ENCODE measurements at places on chromosomes 6 and 20.

DNA sequence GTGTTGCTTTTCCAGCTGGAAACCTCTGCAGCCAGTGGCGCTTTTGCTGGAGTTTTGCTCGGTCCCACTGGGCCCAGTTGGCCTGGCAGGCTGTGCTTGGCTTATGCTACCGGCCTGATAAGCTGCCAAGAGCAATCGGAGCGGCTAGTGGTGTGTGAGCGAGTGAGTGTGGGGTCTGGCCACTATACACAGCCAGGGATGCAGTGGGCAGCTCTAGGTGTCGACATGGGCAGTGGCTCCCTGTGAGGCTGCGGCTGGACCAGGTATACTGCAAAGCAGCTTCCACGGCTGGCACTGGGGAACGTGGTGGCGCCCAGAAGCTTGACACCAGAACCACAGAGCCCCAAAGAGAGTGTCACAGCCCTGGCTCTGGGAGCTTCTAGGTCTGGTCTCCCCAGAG, 996.5 kb downstream of the GRIK2 start:
- no peak for DNase-seq

DNA sequence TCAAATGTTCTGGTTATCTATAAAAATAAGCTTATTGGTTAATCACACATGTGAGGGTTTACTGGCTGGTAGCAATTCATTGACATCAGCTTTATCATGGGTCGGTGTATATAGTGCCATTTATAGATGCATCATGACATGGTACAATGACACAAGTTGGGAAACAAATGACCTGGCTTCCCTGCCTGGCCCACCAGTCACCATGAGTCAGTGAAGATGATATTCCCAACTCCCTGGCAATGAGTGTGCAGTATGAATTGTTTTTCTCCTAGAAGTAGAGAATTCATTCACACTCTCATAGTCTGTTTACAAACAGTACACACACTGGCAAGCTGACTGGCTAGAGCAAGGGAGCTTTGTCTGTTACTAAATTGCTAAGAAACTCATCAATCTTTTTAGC, 37.2 kb upstream of the CALHM6 start:
- DNase-seq, result no peak

DNA sequence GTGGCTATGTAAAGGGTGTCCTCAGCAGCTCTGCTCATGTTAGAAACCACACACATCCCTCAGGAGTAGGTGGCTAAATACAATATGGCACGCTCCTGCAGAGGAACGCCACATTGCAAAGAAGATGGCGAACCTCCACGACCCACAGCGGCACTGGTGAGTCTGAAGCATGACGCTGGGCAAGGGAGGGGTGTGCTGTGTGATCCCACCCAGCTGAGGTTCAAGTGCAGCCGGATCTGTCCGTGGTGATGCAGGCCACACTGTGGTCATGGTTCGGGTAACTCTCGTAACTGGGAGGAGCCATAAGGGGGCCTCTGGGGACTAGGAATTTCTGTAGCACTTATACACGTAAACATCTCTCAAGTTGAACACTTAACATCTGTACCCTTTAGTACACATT, 23.4 kb upstream of the APMAP start:
- DNase-seq, result no peak

GRCh38 chr6:148700741-148701311, 46.0 kb upstream of the UST start:
- no peak for DNase-seq

DNA sequence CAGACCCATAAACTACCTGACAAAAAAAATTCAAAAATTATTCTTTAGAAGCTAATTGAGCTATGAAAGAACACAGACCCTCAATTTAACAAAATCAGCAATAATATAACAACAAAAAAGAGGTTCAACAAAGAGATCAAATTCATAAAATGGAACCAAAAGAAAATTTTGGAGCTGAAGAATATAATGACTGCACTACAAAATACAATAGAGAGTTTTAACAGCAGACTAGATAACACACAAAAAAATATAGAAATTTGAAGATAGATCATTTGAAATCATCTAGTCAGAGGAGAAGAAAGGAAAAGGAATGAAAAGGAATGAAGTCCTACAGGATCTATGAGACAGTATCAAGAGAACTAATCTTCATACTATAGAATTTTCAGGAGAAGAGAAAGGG, 422.1 kb downstream of the PAX1 start:
- DNase-seq, result no peak

DNA sequence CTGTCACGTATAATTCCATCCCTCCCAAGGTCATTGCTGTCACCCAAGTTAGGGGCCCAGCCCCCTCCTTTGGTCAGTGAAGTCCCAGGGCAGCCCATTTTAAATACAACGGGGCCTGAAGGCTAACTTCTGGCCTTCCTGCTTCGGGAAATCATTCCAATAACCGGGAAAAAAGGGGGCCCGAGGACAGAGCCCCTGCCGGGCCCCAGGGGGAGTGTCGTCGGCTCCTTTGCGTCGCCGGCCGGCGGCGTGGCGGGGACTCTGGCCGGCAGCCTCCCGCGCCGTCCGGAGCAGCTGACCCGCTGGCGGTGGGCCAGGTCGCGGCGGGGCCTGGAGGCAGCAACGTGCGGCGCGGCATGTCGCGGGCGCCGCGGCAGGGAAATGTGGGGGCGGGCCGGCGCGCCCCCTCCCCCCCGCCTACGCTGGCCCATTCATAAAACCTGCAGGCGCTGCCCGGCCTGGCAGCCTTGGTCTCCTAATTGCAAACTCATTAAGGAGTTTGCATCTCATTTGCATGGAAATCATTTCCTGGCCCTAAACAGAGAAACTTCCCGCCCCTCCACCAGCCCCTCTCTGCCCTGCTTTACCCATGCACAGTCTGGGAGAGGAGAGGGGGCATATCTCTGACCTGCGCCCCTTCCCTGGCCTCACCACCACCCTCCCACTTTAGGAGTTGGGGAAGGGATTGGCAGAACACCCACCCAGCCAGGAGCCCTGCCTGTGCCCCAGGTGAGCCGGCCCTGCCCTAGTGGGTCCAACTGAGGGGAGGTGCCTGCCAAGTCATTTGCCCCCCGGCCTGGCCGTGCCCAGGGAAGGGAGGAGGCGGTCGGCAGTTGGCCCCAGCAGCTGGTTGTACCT, 50.7 kb downstream of the MRPL14 start:
- no peak for DNase-seq

- no peak for DNase-seq
Measured at GRCh38 chr6:43725643-43726580, 38.3 kb upstream of the MRPS18A start.

GRCh38 chr20:12914804-12915203, 94.0 kb upstream of the SPTLC3 start:
- DNase-seq, result no peak

GRCh38 chr6:74805916-74806696, 399.7 kb downstream of the COL12A1 start:
- no peak for DNase-seq

- no peak for DNase-seq
Measured at GRCh38 chr20:62887152-62887859, 25.7 kb upstream of the TCFL5 start.

GRCh38 chr20:63351811-63352591, 9.1 kb downstream of the CHRNA4 start:
- no peak for DNase-seq

GRCh38 chr6:119237177-119237715, 112.3 kb downstream of the MAN1A1 start:
- no peak for DNase-seq

DNA sequence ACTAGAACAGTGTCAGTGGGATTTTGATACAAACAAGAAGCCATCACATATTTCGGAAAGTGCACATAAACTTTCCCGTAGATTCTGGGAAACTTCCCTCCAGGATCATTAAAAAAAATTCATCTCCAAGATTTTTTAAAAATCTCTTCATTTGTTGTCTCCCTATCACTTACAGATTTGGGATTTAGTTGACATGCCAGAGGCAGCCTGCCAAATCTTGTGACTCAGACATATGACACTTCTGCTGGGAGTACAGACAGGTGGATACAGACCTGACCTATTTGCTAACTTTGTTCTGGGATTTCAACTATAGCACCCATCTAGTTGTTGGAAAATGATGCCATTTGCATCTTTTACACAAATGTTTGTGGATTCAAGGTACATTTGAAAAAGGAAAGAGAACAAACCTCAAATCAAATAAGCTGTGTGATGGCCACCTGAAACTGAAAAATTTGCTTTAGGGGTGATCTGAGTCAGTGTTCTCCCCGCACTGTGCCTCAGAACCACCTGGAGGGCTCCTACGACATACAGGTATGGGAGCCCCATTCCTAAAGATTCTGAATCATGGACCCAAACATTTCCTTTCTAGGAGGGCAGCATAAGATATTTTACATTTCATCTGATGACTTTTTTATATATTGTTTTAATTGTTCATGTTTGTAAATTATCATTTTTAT, 21.9 kb upstream of the CD2AP start:
- DNase-seq, result no peak

GRCh38 chr6:63440057-63440456, 120.3 kb upstream of the LGSN start:
- no peak for DNase-seq

DNA sequence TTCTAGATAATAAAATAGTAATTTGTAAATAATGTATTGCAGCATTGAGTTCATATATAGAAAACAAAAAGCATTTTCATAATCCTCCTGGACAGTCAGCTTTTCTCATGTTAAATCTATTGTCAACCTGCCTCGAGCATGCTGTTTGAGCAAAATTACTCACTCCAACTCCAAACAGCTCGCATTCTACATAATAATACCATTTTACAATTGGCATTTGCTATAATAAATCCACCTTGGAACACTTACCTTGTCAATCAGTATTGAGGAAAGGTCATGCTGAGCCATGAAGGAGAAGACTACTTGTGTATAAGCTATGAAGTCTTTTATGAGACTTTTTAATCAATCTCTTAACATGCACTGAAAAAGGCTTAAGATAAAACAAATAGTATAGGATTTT, 682.6 kb downstream of the CBLN4 start:
- no peak for DNase-seq

- no peak for DNase-seq
Measured at GRCh38 chr6:138025528-138025978, 81.7 kb downstream of the PERP start.

DNA sequence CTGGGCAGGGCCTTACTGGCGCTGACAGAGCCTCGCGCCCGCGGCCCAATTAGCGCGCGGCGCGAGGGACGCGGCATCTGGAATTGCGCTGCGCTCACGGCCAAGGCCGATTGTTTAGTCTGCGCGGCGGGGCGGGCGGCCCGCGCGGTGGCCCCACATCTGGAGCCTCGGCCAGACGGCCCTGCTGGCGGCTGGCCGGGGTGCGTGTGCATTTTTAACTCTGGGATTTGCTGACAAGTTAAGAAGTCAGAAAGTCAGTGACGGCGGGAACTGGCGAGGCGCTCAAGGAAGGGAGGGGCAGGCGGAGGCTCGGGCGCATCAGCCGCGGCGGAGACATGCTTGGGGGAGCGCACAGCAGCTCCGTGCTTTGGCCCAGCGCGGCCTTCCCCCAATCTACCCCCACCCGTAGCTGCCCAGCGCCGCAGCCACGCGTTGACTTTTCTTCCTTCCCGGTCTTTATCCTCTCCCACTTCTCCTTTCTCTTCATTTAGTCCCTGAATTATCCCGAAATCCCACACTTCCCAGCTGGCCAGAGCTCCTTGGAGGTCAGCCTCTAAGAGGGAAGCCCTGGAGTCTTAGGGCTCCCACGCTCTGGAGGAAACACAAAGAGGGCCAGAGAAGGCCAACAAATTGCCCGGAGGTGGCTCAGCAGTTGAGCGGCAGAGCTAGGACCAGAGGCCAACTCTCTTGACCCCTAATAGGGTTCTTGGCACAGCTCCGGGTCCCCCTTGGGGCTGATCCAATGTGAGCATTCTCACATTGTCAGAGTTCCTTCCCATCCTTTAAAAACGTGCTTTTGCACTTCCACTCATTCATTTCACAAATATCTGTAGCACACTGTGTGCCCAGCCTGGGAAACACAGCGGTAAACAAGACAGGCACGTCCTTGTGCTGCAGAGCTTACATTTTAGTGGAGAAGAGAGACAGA, 40.8 kb upstream of the FOXP4 start:
- no peak for DNase-seq

GRCh38 chr20:855466-856360, 22.2 kb downstream of the FAM110A start:
- DNase-seq, result no peak

GRCh38 chr6:2196079-2196679, 49.2 kb downstream of the GMDS start:
- no peak for DNase-seq

GRCh38 chr20:44104798-44105517, 82.0 kb downstream of the JPH2 start:
- DNase-seq, result no peak

- no peak for DNase-seq
Measured at GRCh38 chr20:59055302-59055701, 12.7 kb upstream of the PRELID3B start.

GRCh38 chr20:37516811-37517750, 4.0 kb upstream of the NNAT start:
- no peak for DNase-seq

GRCh38 chr6:112407101-112407590, 60.0 kb downstream of the RFPL4B start:
- no peak for DNase-seq

GRCh38 chr20:3847429-3847940, 851 bp downstream of the MAVS start:
- no peak for DNase-seq

- DNase-seq, result no peak
Measured at GRCh38 chr6:3693831-3694230, 57.7 kb downstream of the PXDC1 start.

GRCh38 chr20:507006-507758, 36.4 kb downstream of the CSNK2A1 start:
- DNase-seq, result no peak

- DNase-seq, result no peak
Measured at GRCh38 chr6:117191009-117191408, 74.3 kb upstream of the VGLL2 start.

DNA sequence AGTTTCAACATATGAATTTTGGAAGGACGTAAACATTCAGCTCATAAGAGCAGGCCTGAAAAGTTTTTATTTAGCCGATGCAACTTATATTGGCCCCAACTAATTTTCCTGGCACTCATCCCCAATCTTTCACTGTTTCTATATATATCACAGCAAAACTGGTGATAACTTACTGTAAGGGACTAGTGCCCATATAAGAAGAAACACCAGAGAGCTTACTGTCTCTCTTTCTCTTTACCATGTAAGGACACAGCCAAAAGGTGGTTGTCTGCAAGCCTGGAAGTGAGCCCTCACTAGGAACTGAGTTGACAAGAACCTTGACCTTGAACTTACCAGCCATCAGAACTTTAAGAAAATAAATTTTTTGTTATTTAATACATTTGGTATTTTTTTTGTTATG, 807.4 kb upstream of the CITED2 start:
- no peak for DNase-seq

GRCh38 chr20:63574156-63574828, at the start of gene HELZ2:
TSS of gene HELZ2 (minus strand) at chr20:63574239. CDS start at chr20:63572385, 1,854 bp downstream.
- peak; percentile 62 for DNase-seq

- DNase-seq, result no peak
Measured at GRCh38 chr6:146300521-146300920, 243.1 kb upstream of the RAB32 start.

DNA sequence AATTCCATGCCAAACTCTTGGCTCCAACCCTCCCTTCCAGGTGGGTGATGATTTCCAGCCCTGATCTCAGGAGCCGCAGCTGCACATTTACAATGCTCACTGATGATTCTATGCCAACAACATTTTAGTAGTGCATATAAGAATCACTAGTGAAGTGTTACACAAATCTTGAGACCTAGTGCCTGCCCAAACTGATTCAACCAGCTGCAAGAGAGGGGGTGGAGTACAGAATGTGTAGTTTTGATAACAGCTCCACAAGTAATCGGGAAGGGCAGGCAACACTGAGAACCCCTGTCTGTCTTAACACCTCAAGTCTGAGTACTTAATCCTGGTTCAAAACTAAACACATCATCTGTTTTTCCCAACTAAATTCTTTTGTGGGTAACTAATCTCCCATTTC, 91.7 kb downstream of the PRDM1 start:
- no peak for DNase-seq
